RKO (cell line): ENCODE measurements at places on chromosomes 6 and 20.
A peak's percentile ranks its signal among the peaks of the same experiment; 100 is the strongest.

- DNase-seq = peak; percentile 9
Measured at GRCh38 chr6:131532580-131533039, 40.4 kb upstream of the ARG1 start.

- DNase-seq = no peak
Measured at GRCh38 chr20:11214256-11214840, 540.5 kb upstream of the JAG1 start.

DNA sequence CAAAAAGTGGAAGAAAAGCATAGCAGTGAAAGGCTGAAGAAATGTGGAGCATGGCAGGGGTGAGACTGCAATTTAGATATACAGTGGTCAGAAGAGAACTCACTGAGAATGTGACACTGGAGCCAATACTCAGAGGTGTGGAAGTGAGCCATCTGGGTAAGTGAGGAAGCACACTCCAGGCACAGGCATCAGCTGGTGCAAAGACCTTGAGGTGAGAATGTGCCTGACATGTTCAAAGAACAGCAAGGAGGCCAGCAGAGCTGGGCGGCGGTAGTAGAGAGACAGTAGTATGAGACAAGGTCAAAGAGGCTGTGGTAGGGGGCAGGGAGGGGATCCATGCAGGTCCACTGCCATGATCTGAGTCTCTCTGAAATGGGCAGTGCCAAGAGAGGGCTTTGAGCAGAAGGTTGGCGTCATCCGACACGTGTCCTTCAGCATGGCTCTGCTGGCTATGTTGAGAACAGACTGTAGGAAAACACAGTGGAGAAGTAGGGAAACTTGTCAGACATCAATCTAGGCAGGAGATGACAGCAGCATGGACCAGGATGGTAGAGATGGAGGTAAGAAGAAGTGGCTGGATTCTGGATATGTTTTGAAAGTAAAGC lies 84.4 kb downstream of the PLCG1 start:
- DNase-seq = no peak

GRCh38 chr6:41736186-41736733 lies 852 bp upstream of the TFEB start:
- DNase-seq = no peak

DNA sequence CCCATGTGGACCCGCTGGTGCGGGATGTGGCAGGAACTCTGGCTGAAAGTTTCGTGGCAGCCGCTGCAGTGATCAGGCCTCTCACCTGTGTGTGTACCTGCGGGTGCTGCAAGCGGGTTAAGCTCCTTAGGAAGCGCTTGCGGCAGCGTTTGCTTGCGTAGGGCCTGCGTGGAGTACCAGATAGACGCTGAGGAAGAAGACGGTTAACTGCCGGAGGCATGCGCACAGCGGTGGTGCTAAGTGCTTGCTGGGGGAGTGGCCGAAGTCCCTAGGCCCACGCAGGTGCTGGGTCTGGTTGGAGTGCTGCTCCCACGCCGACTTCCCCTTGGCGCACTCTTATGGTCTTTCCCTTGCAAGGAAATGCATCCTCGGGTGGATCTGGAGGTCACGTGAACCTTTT lies 23.0 kb downstream of the ZSCAN31 start:
- no peak for DNase-seq

DNA sequence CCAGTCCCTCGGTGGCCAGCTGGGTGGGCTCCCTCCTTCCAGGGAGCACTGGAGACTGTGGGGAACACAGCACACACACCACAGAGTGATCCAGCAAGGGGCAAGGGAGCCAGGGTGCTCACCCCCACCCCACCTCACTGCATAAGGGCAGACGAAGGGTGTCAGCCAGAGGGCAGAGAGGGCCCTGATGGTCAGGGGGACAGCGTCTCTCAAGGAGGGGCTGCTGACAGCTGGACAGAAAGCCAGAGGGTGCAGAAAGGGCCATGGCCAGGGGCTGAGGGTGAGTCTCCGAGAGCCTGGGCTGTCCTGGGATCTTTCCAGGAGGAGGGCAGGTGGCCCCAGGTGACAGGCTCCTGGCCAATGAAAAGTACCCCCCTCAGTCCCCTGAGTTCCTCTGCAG lies 73.4 kb upstream of the PMEPA1 start:
- no peak for DNase-seq

DNA sequence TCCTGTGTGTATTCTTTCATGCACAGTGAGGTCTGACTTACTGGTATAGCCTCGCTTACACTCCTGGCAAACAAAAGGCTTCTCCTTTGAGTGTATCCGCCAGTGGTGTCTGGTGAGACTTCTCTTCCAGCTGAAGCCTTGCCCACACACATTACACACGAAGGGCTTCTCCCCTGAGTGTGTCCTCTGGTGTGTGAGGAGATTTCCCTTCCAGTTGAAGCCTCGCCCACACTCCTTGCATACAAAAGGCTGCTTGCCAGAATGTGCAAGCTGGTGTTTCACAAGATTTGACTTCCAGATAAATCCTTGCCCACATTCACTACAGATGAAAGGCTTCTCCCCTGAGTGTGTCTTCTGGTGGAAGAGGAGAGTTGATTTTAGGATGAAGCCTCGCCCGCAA lies 21.5 kb downstream of the ZNF337 start:
- DNase-seq = no peak

DNA sequence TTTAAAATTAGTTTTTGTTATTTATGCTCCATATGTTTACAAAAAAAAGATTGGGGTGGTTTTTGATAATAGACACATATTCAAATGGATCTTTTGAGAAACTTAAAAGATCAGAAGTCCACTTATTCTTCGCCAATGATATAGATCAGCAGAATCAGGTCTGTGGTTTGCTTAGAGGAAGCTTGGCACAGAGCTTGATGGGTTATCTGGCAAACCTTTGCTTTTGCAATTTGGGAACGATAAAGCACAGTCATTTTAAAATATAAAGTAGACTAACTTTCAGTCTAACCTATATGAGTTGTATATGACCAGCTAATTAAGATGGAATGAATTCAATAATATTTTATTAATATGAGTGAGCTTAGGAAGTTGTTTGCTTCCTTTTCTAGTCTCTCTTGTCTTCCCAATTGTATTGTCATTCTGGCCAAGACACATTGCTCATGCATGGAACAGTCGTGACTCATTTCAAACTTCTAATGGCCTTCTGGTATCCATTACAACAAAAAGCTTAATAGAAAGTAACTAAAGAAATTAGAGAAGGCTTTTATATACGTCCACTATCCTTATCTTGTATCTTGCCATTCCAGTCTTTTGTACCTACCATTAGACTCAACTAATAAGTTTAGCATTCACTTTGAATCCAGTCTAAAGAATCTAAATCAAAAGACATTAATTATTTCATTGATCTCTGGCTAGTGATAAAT lies 118.7 kb downstream of the TBX18 start:
- DNase-seq = no peak
